ENCODE measurements at places on chromosomes 7 and 10. TPM values are rescaled to one million over a fixed set of nuclear protein-coding genes. Genes with fewer than 3 reads are reported as not detected.

WASHC2C gene
- 37.0 TPM for total RNA-seq

CACNB2 gene
- total RNA-seq = 6.6 TPM

NDUFA5 gene
- total RNA-seq = 56.6 TPM

IDI2 gene
- total RNA-seq = not detected

ATP5F1C gene
- total RNA-seq = 138 TPM

TSPAN15 gene
- total RNA-seq = 88.8 TPM

AKR1C8 gene
- total RNA-seq = not detected

TFR2 gene
- 2.1 TPM for total RNA-seq

TAS2R4 gene
- 5.5 TPM for total RNA-seq

GIMAP8 gene
- 7.9 TPM for total RNA-seq

AFAP1L2 gene
- 117 TPM for total RNA-seq

TAF5 gene
- total RNA-seq = 5.3 TPM

TWNK gene
- 7.9 TPM for total RNA-seq

TCAF2 gene
- total RNA-seq = 3.9 TPM

CFAP70 gene
- total RNA-seq = 4.5 TPM

NPTX2 gene
- total RNA-seq = 24.5 TPM

NRCAM gene
- 16.5 TPM for total RNA-seq

SLC26A3 gene
- not detected for total RNA-seq

LFNG gene
- 8.8 TPM for total RNA-seq

SPDYE2 gene
- total RNA-seq = not detected

A1CF gene
- not detected for total RNA-seq

CYP17A1 gene
- not detected for total RNA-seq

HBP1 gene
- 78.9 TPM for total RNA-seq

ZNF680 gene
- 13.8 TPM for total RNA-seq

ATRNL1 gene
- 5.4 TPM for total RNA-seq

TMUB1 gene
- total RNA-seq = 61.5 TPM

Measured in tibial nerve (tissue), 4 donors.